ENCODE measurements at places on chromosomes 12 and 14. TPM values are rescaled to one million over a fixed set of nuclear protein-coding genes. Genes with fewer than 3 reads are reported as not detected.
A peak's percentile ranks its signal among the peaks of the same experiment; 100 is the strongest.

GRCh38 chr12:21773806-21774205, 700 bp downstream of the KCNJ8 start:
- H3K36me3 ChIP-seq: no peaks in the 10 kb centered on the region
- H3K4me3 ChIP-seq: no peak overlapping the region
- peaks cover 2% of the 10 kb centered on the region for H3K4me1 ChIP-seq
- no peak overlapping the region for H3K27ac ChIP-seq

DNA sequence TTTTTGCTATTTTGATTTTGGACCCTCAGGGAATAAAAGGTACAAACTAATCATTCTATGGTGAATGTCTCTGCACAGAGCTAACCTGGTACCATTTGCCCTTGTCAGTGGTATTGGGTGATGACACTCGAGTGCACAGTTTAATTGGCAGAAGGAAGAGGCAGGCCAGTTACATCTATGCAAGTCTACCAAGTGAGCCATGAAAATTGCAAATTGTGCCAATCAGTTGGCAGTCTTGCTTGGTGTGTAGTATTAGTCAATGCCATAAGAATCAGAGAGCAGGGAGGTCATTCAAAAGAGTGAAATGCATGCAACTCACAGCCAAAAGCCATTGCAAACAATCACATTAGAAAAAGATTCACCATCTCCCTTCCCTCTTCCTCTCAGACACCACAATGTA, 479.6 kb downstream of the ADAMTS20 start:
- no peak overlapping the region for H3K27ac ChIP-seq
- H3K27me3 ChIP-seq: no peaks in the 10 kb centered on the region
- H3K4me3 ChIP-seq: no peak overlapping the region
- no peaks in the 10 kb centered on the region for H3K4me1 ChIP-seq
- no peak for DNase-seq

GRCh38 chr12:74741112-74741511, 203.5 kb downstream of the ATXN7L3B start:
- H3K27me3 ChIP-seq: no peaks in the 10 kb centered on the region
- no peaks in the 10 kb centered on the region for H3K36me3 ChIP-seq
- H3K4me1 ChIP-seq: no peaks in the 10 kb centered on the region
- no peak for DNase-seq
- no peak overlapping the region for H3K27ac ChIP-seq

GRCh38 chr12:122422730-122423257, 325 bp upstream of the CLIP1 start:
- peak overlapping the region; percentile 89 for H3K27ac ChIP-seq
- H3K4me3 ChIP-seq: peak overlapping the region; percentile 83
- H3K36me3 ChIP-seq: no peaks in the 10 kb centered on the region
- no peaks in the 10 kb centered on the region for H3K27me3 ChIP-seq
- DNase-seq: no peak

GRCh38 chr12:118145113-118145797, 9.3 kb downstream of the PEBP1 start:
- no peaks in the 10 kb centered on the region for H3K27me3 ChIP-seq
- H3K36me3 ChIP-seq: peaks cover 28% of the 10 kb centered on the region
- H3K4me3 ChIP-seq: no peak overlapping the region
- no peak for DNase-seq

DNA sequence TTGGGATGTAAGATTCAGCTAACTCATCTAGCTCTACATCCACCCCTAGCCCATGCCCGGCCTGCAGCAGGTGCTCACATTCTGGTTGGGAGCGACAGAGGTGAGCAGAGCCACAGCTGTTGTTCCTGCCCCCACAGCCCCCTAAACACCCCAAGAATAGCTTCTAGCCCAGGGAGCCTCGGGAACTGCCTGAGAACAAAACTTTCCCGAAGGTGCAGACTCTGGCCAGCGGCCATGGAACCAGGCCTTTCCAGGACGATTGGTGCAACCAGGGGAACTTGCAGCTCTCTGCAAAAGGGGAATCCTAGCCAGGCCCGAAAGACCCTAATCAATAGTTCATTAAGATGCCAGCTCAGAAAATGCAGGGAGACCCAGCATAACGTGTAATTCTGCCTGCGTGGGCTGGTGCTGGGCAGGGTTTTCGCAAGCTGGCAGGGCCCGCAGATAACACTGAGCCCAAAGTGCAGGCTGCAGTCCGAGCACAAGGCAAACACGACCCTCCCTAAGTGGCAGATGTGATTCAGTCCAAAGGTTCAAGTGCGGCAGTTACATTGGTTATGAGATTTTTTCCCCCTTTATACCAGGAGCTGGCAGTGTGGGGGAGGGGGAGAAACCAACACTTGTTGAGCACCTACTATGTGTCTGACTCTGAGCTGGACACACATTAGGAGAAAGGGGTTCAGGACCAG, 122.5 kb upstream of the MAP1LC3B2 start:
- H3K4me3 ChIP-seq: no peak overlapping the region
- peaks cover 2% of the 10 kb centered on the region for H3K27me3 ChIP-seq
- no peak for DNase-seq
- no peak overlapping the region for H3K27ac ChIP-seq

- no peak overlapping the region for H3K27ac ChIP-seq
- no peak overlapping the region for H3K4me3 ChIP-seq
- no peak for DNase-seq
- no peaks in the 10 kb centered on the region for H3K4me1 ChIP-seq
- H3K36me3 ChIP-seq: no peaks in the 10 kb centered on the region
- no peaks in the 10 kb centered on the region for H3K27me3 ChIP-seq
Observed at GRCh38 chr12:33639975-33640374, 200.4 kb upstream of the SYT10 start.

DNA sequence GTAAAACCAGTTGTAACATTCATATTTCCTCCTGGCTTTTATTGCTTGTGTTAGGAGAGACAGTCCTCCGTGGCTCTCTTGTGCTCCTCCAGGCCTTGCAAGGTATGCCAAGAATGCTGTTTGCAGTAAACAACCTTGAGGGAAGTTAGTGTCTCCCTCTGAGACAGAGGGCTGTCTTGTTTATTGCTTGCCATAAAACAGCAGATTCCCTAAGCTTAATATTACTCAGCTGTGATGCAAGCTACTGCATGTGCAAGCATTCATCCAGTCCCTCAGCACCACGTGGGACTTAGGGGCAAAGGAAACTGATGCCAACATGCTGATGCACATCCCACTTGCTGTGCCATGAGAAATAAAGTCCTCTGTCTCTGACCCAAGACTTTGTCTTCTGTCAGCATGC, 6.6 kb downstream of the POMT2 start:
- H3K36me3 ChIP-seq: peaks cover 1% of the 10 kb centered on the region
- no peak for DNase-seq
- no peak overlapping the region for H3K27ac ChIP-seq
- no peak overlapping the region for H3K4me3 ChIP-seq
- peaks cover 3% of the 10 kb centered on the region for H3K4me1 ChIP-seq
- H3K27me3 ChIP-seq: no peaks in the 10 kb centered on the region

DNA sequence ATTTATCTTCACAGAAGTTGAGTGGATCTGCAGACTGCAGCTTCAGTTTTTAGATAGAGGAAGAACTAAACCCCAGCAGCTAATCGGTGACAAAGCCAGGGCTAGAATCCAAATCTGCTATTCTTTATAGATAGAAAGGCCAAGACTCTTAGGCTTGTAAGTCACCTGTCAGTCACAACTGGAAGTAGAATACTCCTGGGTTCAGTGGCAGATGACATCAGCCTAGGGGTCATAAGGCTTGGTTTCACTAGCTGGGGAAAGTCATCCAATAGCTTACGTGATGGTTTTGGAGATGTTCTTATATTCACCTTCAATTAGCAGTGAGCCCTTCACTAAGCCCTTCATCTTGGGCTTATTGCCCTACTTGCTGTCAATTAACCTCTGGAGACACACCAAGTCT, 93.4 kb downstream of the APAF1 start:
- no peak for DNase-seq
- peaks cover 4% of the 10 kb centered on the region for H3K36me3 ChIP-seq
- peaks cover 9% of the 10 kb centered on the region for H3K27me3 ChIP-seq
- H3K4me1 ChIP-seq: no peaks in the 10 kb centered on the region
- H3K27ac ChIP-seq: no peak overlapping the region

GRCh38 chr12:46915082-46915481, 89.3 kb upstream of the SLC38A4 start:
- no peak overlapping the region for H3K27ac ChIP-seq
- no peak for DNase-seq
- H3K4me3 ChIP-seq: no peak overlapping the region
- H3K36me3 ChIP-seq: peaks cover 3% of the 10 kb centered on the region

GRCh38 chr14:103395244-103395643, 10.0 kb downstream of the MARK3 start:
- peaks cover 5% of the 10 kb centered on the region for H3K36me3 ChIP-seq
- H3K4me3 ChIP-seq: peak overlapping the region; percentile 60
- H3K27me3 ChIP-seq: no peaks in the 10 kb centered on the region
- H3K4me1 ChIP-seq: peaks cover 48% of the 10 kb centered on the region
- H3K27ac ChIP-seq: peak overlapping the region; percentile 21

DNA sequence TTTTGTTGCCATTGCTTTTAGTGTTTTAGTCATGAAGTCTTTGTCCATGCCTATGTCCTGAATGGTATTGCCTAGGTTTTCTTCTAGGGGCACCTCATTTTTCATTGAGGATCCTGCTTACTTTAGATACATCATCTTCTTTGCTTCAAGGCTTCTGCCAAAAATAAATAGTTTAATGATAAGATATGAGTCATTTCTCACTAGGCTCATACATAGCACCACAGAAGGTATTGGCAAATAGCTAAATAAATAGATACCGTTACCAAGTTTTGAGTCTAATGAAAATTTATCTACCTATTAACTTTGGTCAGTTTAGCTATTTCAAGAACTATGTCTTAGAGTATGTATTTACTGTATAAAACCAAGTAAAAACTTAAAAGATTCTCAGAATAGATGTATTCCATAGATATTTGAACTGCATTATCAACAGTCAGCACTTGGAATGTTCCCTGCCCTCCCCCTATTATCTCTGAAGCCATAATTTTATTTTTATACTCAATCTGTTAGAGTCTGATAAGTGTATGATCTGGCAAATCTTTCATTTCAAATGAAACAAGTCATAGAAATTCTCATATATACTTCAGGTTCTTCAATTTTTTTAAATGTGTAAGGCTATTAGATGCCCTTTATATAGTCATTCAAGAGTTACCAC, 310.2 kb downstream of the CCDC91 start:
- H3K27ac ChIP-seq: no peak overlapping the region
- H3K4me3 ChIP-seq: no peak overlapping the region
- H3K4me1 ChIP-seq: peaks cover 6% of the 10 kb centered on the region
- no peak for DNase-seq
- peaks cover 3% of the 10 kb centered on the region for H3K36me3 ChIP-seq

DNA sequence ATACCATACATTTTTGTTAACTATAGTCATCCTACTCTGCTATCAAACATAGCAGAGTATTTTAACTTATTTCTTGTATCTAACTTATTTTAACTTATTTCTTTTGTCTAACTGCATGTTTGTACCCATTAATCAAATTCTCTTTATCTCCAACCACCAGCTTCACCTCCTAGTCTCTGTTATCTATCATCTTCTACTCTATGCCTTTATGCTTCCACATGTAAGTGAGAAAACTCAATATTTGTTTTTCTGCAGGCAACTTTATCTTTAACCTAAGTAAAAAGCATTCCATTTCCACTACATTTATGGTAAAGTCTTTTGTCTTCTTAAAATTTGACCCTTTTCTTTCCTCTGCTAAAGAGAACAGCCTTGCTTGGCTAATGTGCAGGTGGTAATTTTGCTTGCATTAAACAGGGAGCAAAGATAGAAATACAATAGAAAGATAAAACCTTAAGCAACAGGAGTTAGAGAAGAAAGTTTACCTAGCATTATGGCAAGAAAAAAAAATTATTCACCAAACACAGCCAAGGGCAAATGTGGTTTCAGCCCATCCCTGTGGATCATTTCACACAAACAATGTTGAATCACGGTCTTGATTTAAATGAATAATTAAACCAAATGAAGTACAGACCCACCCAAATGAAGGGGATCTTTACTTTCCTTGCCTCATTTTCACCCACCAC, 110.9 kb upstream of the TSPAN8 start:
- H3K4me3 ChIP-seq: no peak overlapping the region
- H3K27ac ChIP-seq: no peak overlapping the region
- DNase-seq: no peak
- no peaks in the 10 kb centered on the region for H3K4me1 ChIP-seq

GRCh38 chr14:24389226-24389848, 9.5 kb upstream of the NYNRIN start:
- DNase-seq: no peak
- H3K4me3 ChIP-seq: no peak overlapping the region
- peaks cover 5% of the 10 kb centered on the region for H3K4me1 ChIP-seq
- H3K27me3 ChIP-seq: peaks cover 48% of the 10 kb centered on the region

DNA sequence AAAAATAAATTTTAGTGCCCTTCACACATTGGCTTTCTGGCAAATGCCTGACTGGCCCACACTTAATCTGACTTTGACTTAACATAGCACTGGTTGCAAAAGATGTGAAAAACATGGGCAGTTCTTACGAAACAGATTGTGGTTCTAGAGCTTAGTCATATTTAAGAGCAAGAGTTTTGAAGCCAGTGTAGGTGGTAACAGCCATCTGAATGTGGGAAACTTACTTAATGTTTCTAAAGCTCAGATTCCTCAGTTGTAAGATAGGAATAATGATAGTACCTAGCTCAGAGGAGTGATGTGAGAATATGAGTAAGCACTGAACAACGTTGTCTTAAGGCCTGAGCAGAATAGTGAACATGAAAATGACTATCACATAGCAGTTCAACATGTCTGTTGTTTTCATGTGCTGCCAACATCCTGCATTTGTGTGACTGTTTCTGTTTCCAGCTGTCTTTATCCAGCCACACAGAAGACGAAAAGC, 262.7 kb downstream of the SYT1 start:
- no peaks in the 10 kb centered on the region for H3K4me1 ChIP-seq
- H3K4me3 ChIP-seq: no peak overlapping the region
- H3K27ac ChIP-seq: no peak overlapping the region
- DNase-seq: no peak
- no peaks in the 10 kb centered on the region for H3K36me3 ChIP-seq
- no peaks in the 10 kb centered on the region for H3K27me3 ChIP-seq

DNA sequence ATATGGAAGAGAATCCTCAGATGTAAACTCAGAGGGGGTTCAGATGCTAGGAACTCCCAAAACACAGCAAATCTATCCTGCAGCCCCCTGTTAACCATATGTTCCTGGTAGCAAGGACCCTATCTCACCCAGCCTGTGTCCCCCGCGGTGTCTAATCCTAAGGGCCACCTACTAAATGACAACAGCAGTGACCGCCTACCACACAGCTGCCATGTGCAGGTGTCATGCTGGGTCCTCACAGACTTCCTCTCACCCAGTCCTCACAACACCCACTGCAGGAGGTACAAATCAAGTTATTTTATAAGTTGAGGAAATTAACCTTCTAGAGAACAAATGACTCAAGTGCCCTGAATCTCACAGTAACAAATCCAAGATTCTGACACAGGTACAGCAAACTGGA, 73.9 kb downstream of the ITPK1 start:
- peaks cover 62% of the 10 kb centered on the region for H3K4me1 ChIP-seq
- H3K27me3 ChIP-seq: no peaks in the 10 kb centered on the region
- H3K4me3 ChIP-seq: no peak overlapping the region

GRCh38 chr12:124436366-124436765, 131.0 kb downstream of the NCOR2 start:
- H3K4me3 ChIP-seq: no peak overlapping the region
- H3K27me3 ChIP-seq: no peaks in the 10 kb centered on the region
- peaks cover 7% of the 10 kb centered on the region for H3K4me1 ChIP-seq
- no peak overlapping the region for H3K27ac ChIP-seq
- no peak for DNase-seq
- H3K36me3 ChIP-seq: peaks cover 9% of the 10 kb centered on the region

- no peaks in the 10 kb centered on the region for H3K36me3 ChIP-seq
- no peaks in the 10 kb centered on the region for H3K27me3 ChIP-seq
- H3K4me1 ChIP-seq: no peaks in the 10 kb centered on the region
- no peak overlapping the region for H3K4me3 ChIP-seq
- no peak overlapping the region for H3K27ac ChIP-seq
- no peak for DNase-seq
Observed at GRCh38 chr12:88391556-88391955, 188.7 kb downstream of the KITLG start.

Gene TXNDC16
- total RNA-seq: 13.2 TPM

Gene OTUB2
- total RNA-seq: 0.60 TPM

Gene TAS2R8
- total RNA-seq: not detected

Gene FIGNL2
- 0.74 TPM for total RNA-seq

Gene ADAMTS20
- not detected for total RNA-seq

Gene DENND5B
- total RNA-seq: 0.34 TPM
